ENCODE measurements at places on chromosomes 7 and 10.

DNA sequence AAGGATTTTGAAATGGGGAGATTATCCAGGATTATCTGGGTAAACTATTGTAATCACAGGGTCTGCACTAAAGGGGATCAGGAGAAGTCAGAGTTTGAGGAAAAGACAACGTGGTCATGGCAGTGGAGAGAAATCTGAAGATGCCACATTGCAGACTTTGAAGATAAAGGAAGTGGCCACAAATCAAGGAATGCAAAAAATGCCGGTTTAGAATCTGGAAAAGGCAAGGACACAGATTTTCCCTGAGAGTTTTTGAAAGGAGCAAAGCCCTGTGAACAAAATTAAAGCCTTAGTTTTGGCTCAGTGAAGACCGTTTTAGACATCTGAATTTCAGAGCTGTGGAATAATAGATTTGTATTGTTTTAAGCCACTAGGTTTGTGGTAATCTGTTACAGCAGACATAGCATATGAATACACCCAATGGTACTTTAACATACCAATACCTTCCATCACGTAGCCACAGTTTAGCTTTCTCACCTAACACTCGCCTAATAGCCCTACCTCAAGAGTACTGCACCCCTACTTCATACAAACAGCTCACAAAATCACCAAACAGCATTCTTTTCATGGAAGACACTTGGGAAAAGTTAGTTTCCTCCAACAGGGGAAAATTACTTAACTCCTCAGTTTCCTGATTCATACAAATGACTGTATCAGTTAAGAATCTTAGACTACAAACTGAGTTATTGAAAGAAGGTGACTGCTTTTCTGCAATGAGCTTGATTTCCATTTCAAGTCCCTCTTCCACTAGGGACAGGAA is 446.5 kb downstream of the INHBA start:
- no peak for DNase-seq

- DNase-seq, result no peak
These were observed 19.8 kb upstream of the PRRT4 start for GRCh38 chr7:128381161-128381821.

- peak; percentile 31 for DNase-seq
These were observed 3.1 kb upstream of the PAPSS2 start for GRCh38 chr10:87656431-87657072.

- no peak for DNase-seq
These were observed 320.9 kb downstream of the IPMK start for GRCh38 chr10:57946833-57947232.

DNA sequence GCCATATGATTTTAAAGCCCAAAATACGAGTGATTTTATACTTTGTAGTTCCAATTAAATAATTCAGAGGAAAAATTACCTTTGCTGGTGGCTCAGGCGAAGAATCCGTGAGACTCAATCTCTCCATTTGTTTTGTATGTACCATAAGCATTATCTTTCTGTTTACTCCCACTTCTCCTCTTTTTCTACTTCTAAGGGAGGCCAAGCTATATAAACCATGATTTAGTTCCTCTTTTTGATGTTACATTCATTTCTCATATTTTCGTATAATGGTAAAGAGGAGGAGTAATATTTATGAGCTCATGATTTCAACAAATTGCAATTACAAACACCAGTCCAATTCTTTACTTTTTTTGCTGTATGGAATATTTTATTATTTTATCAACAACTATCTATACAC is 50.6 kb upstream of the TES start:
- DNase-seq, result peak; percentile 15

DNA sequence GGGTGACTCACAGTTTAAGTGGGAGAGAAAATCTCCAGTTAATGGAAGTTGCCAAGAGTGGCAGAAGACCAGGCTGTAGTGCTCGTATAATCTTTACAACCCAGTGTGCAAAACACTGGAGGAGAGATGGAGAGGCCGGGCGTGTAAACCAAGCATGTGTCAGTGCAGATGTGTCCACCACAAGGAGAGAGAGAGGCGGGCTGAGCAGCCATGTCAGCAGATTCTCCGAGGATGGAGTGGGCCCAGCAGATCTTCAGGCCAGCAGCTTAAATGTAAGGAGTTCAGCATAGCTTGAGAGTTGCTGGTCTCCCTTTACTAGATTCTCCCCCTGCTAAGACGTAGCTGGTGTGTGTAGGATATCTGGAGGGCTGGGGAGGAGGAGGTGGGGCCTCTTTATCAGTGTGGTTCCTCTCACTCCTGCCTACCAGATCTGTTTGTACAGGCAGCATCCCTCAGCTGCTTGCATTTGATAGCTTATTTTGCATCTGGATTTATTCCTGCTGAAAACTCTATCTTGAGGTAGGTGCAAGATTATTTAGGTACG is 13.7 kb downstream of the BPGM start:
- no peak for DNase-seq

DNA sequence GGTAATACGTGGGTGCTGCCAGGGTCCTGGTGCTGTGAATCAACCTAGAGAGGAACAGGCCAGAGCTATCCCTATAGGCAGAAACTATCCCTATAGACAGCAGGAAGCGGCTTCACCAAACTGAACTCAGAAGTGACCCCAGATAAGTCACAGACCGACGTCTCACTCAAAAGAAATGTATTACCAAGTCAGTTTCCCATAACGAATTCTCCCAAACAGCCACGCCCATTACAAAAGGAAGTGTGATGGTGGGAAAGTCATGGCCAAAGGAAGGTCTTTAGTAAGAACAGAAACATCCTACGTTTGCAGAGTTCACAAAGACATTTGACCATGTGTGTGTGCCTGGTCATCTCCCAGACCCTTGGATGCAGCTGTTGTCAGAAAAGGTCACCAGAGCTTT is 470.8 kb upstream of the ADARB2 start:
- no peak for DNase-seq

DNA sequence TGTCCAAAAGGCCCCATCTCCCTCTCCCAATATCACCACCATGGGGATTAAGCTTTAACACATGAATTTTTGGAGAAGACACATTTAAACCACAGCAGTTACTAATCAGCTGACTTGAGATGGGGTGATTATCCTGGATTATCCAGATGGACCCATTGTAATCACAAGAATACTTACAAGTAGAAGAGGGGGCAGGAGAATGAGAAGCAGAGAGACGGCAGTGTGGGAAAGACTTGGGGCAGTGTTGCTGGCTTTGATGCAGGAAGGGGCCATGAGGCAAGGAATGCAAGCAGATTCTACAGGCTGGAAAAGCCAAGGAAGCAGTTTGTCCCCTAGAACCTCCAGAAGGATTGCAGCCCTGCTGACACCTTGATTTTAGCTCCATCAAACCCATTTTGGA is 30.7 kb upstream of the INMT start:
- no peak for DNase-seq

DNA sequence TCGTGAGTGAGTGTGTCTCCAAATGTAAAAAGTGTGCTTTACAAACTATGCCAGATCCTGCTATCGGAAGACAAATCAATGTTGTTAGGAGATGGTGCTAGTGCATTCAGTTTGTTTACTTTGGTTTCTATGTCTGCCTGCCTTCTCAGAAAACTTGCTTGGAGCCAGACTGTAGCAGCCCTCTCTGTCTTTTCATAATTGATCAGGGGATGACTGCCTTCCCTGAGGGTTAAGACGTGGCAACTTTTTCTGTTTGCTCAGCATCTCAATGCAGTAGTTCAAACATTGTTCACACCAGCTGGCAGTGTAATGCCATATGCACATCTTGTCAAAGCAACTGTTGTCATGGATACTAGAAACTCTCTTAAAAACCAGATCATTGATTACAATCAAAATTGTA is 118.5 kb downstream of the FOXP2 start:
- DNase-seq, result no peak

GRCh38 chr7:129650056-129650758 is 38.7 kb downstream of the NRF1 start:
- no peak for DNase-seq

GRCh38 chr10:16943295-16944285 is 126.4 kb upstream of the RSU1 start:
- DNase-seq, result no peak

GRCh38 chr10:69745698-69746097 is 56.0 kb upstream of the COL13A1 start:
- no peak for DNase-seq

GRCh38 chr7:80131675-80132435 is 2.8 kb upstream of the GNAI1 start:
- DNase-seq, result no peak

DNA sequence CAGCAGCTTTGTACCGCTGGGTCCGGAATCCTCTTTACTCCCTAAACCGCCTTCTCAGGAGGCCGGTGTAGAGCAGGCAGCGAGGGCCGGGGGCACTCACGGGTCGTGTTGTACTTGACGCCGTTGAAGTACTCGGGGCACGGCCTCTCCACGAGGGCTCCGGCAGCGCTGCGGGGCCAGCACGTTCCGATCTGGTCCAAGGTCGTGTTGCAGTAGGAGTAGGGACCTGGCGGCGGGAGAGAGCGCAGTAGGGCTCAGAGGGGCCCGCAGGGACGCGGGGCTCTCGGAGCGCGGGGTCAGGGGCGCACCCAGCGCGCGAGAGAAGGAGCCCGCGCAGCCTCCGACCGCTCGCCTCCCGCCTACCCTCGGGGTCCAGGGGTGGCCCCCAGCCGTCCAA is 443 bp downstream of the CRHR2 start:
- no peak for DNase-seq

- no peak for DNase-seq
These were observed 457.0 kb downstream of the INHBA start for GRCh38 chr7:41245916-41246315.

GRCh38 chr7:6413637-6414036 is 34.1 kb downstream of the DAGLB start:
- DNase-seq, result no peak

DNA sequence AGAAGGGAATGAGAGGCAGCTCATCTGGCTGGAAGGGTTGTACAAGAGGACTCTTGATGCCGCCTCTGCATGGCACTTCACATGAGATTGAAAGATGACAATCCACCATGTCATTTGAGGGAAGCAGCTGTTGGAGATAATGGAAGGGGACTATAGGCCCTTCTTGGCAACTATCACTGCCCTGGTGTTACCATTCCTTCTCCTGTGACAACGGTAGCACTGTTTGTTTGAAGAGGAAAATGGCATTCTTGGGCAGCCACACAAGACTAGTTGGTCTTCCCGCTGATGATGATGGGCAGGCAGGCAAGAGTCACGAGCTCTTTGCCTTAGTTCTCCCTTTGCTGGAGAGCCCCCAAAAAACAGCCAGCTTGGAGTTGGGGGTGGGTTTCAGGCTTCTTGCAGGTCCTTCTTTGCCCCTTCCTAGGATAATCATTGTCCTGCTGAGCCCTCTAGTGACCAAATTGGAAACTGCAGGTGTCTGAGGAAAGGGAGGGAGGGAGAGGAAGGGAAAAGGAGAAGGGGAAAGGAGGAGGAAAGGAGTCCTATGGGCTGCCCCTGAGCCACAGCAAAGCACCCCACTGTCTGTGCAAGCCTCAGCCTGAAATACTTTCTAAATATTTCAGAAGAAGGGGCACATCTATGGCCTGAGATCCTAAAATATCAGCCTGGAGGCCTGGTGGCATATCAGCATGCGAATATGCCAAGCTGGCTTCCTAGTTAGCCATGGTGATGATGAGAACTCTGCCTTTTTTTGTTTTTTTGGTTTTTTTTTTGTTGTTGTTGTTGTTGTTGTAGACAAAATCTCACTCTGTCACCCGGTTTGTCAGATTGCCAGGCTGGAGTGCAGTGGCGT is 165.6 kb upstream of the KMT2E start:
- peak; percentile 29 for DNase-seq

GRCh38 chr7:2016761-2017480 is 215.8 kb downstream of the MAD1L1 start:
- DNase-seq, result no peak

DNA sequence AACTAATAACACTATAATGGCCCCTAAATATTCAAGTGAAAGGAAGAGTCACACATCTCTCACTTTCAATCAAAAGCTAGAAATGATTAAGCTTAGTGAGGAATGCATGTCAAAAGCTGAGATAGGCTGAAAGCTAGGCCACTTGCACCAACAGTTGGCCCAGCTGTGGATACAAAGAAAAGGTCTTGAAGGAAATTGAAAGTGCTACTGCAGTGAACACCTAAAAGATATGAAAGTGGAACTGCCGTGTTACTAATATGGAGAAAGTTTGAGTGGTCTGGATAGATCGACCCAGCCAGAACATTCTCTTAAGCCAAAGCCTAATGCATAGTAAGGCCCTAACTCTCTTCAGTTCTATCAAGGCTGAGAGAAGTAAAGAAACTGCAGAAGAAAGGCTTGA is 12.1 kb upstream of the SNX13 start:
- no peak for DNase-seq

DNA sequence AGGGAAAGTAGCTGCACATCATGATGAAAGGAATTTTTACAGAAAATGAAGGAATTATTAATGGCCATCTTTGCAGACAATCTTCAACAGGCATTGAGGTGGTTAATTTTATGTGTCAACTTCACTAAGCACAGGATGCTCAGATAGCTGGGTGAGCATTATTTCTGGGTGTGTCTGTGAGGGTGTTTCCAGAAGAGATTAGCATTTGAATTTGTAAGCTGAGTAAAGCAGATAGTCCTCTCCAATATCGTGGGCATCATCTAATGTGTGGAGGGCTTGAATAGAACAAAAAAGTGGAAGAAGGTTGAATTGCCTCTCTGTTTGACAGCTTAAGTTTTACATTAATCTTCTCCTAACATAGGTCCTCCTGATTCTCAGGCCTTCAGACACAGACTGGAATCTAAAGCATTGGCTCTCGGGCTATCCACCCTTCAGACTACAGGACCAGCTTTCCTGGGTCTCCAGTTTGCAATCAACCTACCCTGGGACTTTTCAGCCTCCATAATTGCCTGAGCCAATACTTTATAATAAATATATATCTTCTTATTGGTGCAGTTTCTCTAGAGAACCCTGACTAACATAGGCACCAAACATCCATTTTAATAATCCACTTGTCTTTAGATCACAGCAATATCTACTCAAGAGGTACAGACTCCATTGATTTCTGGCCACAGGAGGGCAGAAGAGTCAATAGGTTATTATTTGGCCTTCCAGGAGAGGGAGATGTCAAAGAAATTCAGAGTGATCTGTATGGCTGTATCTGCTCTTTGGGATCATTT is 10.5 kb upstream of the CRPPA start:
- peak; percentile 8 for DNase-seq

GRCh38 chr10:132570771-132571649 is 33.4 kb downstream of the INPP5A start:
- DNase-seq, result peak; percentile 82

GRCh38 chr7:79820387-79820786 is 314.2 kb upstream of the GNAI1 start:
- no peak for DNase-seq

GRCh38 chr7:10934292-10934691 is 39.4 kb upstream of the PHF14 start:
- no peak for DNase-seq
